Stimulated activated CD4-positive, alpha-beta T cell treated with anti-CD3 and anti-CD28 coated beads, TNF-alpha, amount 100 ng/mL, for 1 hour (primary cell): ENCODE measurements at places on chromosomes 16 and 17.
A peak's percentile ranks its signal among the peaks of the same experiment; 100 is the strongest.

- DNase-seq, result no peak
These were observed at the start of gene CLDN7 for GRCh38 chr17:7262192-7262934. CLDN7 (minus strand) TSS chr17:7262478; CDS start chr17:7262043, 435 bp downstream.

DNA sequence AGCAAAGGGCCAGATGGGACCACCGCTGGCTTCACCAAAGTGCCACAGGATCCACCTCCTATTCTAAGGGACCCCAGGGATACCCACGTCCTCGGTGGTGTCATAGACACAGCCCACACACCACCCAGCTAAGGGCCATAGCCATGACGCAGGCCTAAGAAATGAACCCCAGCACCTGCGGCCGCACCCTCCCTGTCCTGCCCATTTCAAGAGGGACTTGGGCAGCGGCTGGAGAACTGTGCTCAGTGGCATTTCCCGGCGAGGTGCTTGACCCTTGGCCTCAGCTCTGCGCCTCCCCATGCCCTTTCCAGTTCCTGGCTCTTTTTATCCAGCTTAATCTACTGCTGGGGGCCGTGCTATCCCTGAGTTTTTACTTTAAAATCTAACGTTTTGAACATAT is 27.3 kb downstream of the ZNF778 start:
- no peak for DNase-seq

DNA sequence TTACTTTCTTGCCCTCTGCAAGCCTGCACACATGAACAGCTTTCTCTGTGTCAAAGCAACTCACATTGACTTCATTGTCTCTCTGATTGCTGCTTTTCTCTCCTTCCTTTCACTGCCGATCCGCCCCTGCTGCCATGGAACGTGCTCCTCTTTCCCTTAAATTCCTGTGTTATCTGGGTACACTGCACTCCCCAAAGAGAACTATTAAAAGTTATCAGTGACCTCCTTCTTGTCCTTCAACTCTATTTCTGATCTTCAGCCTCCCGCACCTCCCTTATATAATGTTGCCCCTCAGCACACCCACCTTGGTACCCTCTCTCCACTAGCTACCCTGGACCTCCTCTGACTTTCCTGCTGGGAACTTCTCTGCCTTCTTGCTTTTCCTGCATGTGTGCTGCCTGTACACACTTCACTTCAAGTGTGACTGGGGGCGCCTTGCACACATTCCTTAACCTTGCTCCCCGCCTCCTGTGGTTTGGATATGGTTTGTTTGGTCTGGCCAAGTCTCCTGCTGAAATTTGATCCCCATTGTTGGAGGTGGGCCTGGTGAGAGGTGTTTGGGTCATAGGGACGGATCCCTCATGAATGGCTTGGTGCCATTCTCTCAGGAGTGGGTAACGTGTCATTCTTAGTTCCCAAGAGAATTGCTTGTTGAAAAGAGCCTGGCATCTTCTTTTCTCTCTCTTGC is 26.7 kb upstream of the PMP22 start:
- DNase-seq, result no peak

GRCh38 chr16:2817340-2818271 is 569 bp downstream of the PRSS21 start:
- no peak for DNase-seq

- DNase-seq, result no peak
These were observed 17.0 kb upstream of the NOL11 start for GRCh38 chr17:67700725-67701119.

DNA sequence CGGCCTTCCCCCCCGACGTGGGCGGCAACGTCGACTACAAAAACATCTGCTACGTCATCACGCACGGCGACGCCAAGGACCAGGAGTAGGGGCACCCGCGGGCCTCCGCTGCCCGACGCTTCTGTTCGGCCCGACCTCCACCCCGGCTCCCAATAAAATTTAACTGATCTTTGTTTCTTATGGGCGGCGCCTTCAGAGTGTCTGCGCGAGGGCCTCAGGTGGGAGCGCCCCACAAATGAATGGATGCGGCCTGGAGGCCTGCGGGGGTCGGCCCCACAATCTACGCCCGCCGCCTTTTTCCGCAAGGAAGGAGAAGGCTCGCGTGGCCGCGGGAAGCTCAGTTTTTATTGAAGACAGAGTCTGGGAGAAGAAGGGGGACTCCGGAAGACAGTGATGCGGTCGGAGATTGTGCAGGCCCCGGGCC is 3.2 kb downstream of the MYL11 start:
- DNase-seq, result peak; percentile 72

DNA sequence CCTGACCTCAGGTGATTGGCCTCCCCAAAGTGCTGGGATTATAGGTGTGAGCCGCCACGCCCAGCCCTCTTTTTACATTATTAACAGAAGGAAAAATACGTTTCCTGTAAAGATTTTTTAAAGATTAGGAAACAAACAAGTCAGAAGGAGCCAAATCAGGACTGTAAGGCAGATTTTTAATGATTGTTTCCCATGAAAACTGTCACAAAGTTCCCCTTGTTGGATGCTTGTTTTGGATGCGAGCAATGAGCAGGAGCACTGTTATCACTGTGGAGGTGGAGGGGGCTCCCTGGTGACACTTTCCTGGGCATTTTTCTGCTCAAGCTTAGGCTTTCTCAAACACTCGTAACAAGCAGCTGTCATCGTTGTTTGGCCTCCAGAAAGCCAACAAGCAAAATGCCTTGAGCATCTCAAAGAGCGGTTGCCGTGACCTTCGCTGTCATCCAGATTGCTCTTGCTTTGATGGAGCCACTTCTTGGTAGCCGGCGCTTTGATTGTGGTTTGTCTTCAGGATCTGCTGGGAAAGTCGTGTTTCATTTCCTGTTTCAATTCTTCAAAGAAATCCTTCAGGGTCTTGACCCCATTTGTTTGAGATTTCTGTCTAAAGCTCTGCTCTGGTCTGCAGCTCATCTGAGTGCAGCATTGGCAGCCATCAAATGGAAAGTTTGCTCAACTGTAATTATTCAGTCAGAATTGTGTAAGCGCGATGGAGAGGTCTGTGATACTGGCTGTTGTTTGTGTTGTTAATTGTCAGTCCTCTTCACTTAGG is 128.7 kb downstream of the RPTOR start:
- no peak for DNase-seq

- no peak for DNase-seq
These were observed 7.8 kb downstream of the ZNF768 start for GRCh38 chr16:30518552-30518951.

DNA sequence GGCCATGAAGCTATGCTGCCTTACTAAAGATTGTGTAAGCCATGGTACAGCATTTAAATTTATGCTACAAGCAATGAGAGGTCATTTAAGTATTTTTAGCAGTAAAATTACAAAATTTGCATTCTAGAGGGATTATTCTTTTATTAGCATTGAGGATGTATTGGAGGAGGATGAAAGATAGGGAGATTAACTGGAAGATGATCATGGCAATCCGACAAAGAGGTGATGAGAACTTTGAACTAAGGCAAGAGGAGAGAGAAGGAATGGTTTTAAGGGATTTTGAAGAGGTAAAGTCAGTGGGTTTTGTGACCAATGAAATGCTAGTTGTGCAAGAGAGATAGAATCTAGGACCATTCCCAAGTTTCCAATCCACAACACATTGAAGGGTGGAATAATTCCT is 129.9 kb downstream of the SNX11 start:
- DNase-seq, result no peak

GRCh38 chr17:2057760-2058585 is 3.1 kb downstream of the HIC1 start:
- DNase-seq, result no peak

DNA sequence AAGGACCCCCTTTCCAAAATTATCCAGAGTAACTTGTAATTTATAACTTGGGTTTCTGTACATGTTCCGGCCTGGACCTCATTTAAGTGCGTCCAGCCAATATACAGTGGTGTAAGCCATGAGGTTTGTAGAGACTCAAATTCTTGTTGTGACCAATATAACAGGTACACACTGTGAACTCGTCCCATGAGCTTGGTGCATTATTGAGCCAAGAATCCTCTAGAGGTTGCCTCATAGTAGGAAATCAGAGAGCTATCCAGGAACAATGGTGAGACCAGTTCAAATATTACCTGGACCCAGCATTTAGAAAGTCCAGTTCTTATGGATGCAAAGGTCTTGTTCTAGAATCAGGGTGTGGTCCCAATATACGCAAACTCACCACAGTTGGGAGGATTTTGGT is 138.2 kb downstream of the NPIPB5 start:
- DNase-seq, result no peak

DNA sequence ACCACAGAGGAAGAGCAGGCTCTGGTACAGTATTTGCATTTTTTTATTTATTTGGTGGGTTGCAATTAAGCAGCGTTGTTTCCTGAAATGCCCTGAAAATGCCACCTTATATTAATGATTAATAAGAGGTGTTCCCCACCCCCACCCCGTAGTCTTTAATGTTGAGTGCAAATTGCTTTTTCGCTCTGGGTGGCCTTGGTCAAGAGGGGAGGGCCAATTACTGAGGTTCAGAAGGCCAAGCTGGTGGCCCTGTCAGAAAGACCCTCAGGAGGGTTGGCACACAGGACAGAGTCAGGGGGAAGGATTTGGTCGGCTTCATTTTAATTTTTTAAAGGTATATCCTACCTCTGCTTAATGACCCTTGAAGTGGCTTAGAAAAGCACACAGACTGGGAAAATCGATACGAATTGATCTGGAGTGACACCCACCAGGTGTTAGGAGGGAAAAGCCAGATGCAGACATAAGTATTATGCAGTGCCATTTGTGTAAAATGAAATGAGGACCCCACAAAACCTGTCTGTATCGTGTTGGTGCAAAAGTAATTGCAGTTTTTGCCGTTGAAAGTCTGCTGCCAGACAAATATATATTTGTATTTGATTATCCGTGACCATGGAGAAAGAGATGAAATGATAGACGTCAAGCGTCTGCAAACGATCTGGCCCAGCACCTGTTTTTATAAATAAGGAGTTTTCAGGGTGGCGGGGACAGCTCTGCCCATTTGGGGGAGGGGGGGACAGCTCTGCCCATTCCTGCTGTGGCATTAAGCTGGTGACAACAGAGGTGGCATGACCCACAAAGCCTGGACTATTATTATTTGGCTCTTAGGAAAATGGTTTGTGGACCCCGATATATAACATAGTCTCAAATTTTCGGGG is 143.8 kb upstream of the PLCG2 start:
- no peak for DNase-seq

- no peak for DNase-seq
These were observed 195.8 kb upstream of the FOXF1 start for GRCh38 chr16:86314402-86315025.

DNA sequence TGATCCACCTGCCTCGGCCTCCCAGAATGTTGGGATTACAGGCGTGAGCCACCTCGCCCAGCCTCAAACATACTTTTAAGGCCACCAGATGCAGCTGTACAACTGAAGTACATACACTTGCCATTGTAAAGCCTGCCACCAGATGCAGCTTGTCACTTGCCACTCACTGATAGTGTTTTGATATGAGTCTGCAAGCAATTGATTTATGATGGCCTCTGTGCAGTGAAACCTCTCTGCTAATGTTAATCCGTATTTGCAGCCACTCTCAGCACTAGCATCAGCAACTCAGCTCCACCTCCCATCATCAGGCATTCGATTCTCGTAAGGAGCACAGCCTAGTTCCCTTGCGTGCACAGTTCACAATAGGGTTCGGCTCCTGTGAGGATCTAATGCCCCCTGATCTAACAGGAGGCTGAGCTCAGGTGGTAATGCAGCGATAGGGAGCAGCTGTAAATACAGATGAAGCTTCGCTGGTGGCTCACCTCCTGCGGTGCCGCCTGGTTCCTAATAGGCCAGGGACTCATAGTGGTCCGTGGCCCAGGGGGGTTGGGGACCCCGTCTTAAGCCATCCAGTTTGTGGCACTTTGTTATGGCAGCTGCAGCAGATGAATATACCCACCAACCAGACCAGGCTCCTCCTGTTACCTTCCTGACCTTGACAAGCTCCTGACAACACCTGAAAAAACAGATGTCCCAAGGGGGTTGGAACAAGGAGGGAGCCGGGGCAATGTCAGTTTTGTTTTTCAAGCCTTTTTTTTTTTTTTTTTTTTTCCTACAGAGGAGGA is 1.3 kb upstream of the HERPUD1 start:
- no peak for DNase-seq

GRCh38 chr16:11572301-11572995 is 14.3 kb downstream of the LITAF start:
- no peak for DNase-seq

DNA sequence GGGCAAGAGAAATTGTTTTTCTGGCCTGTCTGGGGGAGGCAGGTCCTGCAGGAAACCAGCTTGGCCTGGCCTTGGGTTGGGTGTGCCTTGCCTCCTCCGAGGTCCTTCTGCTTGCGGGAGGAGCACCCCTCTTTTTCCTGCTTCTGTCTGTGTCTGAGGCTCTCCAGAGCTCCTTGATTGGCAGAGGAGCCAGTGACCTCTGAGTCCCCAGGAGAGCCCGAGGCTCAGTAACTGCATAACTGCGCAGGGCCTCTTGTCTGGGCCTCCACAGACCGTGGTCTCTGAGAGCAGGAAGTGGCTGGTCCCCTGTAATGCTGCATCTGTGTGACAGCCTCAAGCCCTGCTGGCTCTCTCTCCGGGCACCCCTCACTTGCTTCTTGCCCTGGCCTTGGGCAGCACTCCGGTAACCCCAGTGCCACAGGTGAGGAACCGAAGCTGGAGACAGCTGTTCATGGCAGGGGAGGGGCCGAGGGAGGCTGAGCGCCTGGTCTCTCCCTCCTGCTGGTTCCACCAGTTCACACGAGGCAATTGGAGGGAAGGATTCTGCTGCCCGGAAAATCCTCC is 1.6 kb downstream of the CAPN15 start:
- DNase-seq, result no peak

DNA sequence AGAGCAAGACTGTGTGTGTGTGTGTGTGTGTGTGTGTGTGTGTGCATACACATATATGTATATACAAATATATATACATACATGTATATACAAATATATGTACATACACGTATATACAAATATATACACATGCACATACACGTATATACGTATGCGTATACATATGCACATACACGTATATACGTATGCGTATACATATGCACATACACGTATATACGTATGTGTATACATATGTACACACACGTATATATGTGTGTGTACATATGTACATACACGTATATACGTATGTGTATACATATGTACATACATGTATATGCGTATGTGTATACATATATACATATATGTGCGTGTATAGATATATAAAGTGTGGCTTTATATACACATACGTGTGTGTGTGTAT is 31.4 kb downstream of the SPHK1 start:
- DNase-seq, result no peak

DNA sequence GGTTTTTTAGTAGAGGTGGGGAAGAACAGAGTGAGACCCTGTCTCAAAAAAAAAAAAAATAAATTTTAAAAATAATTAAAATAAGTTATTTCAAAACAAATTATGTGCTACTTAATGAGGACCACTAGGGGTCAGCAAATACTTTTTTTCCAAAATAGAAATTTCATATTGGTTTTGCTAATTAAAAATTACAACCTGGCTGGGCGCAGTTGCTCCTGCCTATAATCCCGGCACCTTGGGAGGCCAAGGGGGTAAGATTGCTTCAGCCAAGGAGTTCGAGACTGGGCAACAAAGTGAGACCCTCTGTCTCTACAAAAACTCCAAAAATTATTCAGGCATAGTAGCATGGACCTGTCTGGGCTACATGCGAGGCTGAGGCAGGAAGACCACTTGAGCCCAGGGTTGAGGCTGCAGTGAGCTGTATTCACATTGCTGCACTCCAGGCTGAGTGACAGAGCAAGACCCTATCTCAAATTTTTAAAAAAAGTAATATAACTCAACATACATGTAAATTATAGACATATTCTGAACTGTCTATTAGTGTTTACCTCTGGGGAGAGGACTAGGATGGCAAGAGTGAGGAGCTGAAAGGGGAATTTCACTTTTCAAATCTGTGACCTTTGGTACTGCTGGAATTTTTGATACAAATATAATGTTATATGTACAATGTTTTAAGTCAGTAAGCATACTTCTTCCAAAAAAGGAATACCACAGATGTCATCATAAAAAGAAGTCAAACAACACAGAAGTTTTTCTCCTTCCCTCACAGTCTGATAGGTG is 8.1 kb downstream of the MEIOB start:
- DNase-seq, result no peak
